ENCODE measurements at places on chromosomes 12 and 14. TPM values are rescaled to one million over a fixed set of nuclear protein-coding genes. Genes with fewer than 3 reads are reported as not detected.
A peak's percentile ranks its signal among the peaks of the same experiment; 100 is the strongest.

DNA sequence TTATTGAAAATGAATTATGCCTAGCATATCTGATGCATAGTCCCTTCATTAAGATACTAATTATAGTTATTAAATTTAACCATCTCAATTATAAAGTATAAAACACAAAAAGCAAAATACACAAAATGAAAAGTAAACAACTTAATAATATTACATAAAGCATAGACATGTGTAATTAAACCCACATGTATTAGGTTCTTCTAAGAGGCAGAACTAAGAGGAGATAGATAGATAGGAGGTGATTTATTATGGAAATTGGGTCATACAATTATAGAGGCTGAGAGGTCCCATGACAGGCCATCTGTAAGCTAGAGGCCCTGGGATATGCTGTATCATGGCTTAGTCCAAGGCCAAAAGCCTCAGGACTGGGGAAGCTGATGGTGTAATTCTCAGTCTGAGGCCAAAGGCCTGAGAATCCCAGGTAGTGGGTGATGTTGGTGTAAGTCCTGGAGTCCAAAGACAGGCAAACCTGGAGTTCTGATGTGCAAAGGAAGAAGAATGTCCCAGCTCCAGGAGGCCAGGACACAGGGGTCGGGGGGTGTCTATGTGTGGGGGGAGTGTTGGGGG is 953.3 kb downstream of the TRHDE start:
- no peak for ATAC-seq

DNA sequence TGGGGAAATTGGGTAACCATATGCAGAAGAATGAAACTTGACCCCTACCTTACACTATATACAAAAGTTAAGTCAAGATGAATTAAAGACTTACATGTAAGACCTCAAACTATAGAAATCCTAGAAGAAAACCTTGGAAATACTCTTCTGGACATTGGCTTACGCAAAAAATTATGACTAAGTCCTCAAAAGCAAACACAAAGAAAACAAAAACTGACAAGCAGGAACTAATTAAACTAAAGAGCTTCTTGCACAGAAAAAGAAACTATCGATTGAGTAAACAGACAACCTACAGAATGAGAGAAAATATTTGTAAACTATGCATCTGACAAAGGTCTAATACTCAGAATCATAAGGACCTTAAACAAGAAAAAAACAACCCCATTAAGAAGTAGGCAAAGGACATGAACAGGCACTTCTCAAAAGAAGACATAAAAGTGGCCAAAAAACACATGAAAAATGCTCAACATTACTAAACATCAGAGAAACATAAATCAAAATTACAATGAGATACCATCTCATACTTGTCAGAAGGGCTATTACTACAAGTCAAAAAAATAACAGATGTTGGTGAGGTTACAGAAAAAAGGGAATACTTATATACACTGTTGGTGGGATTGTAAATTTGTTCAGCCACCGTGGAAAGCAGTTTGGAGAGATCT is 37.0 kb upstream of the CFAP54 start:
- ATAC-seq: no peak

DNA sequence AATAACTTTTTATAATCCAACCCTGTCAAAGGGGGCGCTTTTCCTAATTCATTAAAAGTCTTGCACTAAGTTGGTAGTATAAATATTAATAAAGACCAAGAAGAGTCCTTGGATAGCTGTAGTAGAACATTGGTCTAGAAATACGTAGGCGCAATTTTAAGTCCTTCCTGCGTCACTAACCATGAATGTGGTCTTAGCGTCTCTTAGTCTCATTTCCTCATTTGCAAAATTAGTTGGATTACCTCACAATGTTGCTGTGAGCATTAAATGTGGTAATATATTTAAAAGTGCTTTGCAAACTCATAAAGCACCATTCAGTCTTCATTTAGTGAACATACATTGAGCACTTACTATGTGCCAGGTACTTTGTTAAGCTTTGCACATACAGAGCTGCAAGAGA is 149.7 kb downstream of the AEBP2 start:
- no peak for ATAC-seq

GRCh38 chr12:32272465-32272864 is 126.9 kb upstream of the FGD4 start:
- no peak for ATAC-seq

GAS2L3 gene
- 10.1 TPM for total RNA-seq

CMKLR1 gene
- total RNA-seq: not detected

GLTP gene
- 26.4 TPM for total RNA-seq

DNA sequence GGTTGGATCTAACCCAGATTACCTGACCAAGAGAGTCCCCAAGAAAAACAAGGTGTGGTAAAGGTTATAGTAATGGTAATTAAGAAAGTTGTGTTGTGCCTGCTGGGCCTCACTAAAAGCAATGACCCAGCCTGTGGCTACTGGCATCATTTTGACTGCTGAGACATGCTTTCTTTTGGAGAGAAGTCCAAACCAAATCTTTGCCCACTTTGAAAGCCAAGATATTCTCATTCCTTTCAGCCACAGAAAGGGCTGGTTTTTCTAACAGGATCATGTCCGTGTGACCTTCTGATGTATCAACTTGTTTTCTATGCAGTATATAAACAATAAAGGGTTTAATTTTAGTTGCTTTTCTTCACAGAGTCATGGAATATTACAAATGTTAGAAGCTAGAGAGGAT is 388.6 kb downstream of the RAD51B start:
- no peak for ATAC-seq

DNA sequence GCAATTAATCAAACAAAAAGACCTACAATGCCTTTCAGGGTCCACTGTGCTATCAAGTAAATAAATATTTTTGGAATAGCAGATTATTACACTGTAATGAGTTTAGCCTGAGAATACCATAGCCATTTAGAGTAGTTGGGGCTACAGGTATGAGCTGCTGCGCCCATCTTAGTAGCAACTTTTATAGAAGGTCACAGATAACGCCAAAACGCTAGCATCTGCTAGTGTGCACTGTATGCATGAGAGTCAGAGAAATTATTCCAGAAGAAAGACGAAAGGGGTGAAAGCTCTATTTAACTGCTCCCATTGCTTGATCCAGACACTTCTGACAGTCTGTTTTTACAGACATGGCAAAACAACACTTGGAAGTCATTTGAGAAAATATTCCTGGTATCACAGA is 48.5 kb upstream of the SLC2A13 start:
- no peak for ATAC-seq

DNA sequence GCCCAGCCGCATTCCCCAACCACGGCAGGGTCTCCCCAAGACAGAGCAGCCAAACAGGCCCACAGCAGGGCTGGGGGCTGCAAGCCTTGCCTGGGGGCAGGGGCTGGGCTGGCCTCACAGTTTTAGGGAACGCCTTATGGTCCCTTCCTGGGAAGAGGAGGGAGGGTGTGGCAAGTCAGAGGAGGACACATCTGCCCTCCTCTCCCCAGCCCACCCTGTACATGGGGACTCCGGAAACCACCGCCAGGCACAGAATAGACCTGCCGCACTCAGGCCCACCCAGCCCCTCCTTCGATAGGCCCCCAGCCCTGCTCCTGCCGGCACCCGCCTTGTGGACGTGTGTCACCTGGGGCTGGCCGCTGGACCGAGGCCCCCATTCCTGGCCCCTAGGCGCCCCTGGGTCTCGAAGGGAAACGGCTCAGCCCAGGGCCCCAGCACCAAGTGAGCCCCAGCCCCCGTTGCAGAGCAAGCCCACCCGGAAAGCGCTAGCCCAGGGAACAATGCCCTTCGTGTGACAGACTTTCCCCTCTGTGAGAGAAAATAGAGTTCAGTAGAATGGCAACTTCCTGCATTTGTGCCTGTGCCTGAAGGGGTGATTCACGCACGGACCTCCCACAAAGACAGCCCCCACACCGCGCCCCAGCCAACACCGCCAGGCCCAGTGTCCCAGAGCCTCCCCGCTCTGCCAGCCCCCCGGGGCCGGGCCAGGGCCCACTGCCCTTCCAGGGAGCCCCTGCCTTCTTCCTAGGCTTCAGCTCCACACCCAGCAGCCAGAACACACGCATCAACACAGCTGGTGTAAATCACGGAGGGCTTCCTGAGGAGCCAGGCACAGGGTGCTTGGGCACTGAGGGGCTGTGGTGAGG is 12.0 kb upstream of the NUDT14 start:
- peak; percentile 72 for ATAC-seq

KRT2 gene
- total RNA-seq: not detected

FAM90A1 gene
- 0.24 TPM for total RNA-seq

GRCh38 chr14:102655137-102655536 is 62.7 kb downstream of the RCOR1 start:
- ATAC-seq: no peak

- no peak for ATAC-seq
These were observed 82.0 kb upstream of the HMGA2 start for GRCh38 chr12:65742018-65743010.

GRCh38 chr12:107523775-107524535 is 161.6 kb upstream of the PWP1 start:
- no peak for ATAC-seq

DNA sequence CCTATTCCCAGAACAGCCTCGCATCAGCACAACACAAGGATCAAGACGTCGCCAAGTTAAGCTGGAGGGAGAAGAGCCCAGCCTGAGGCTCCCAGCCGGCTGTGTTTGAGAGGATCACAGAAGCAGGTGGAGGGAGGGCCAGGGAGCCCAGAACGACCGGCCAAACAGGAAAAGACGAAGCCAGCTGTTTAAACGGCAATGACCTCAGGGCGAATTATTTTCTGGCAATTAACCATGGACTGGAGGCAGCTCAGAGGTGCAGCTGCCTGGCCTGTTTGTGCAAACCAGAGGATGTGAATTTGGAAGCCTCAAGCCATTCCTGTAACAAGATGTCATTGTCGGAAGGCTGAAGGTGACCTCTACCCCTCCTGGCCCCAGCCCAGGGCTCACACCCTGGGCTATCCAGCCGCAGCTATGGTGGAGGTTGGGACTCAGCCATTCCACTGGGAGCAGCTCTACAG is 175.8 kb upstream of the PRMT8 start:
- ATAC-seq: no peak

- no peak for ATAC-seq
These were observed 313.2 kb downstream of the ATP23 start for GRCh38 chr12:58254463-58255100.

DNA sequence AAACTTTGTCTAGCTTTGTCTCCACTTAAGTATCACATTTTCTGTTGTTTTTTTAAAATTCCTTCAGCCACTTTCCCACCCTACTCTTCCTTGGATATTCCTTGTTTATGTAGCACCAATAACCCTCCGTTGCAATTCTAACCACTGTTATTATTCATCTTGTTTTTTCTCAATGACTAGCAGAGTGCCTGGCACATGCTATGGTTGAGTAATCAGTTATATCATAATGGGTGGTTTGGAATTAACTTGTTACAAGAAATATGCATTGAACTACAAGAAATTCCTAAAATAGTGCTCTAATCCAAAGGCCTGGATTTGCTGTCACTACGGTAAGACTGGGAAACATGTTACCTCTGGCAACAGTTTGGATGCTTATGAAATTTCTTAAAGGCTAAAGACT is 756.6 kb downstream of the NOVA1 start:
- no peak for ATAC-seq

YLPM1 gene
- 59.0 TPM for total RNA-seq

DNA sequence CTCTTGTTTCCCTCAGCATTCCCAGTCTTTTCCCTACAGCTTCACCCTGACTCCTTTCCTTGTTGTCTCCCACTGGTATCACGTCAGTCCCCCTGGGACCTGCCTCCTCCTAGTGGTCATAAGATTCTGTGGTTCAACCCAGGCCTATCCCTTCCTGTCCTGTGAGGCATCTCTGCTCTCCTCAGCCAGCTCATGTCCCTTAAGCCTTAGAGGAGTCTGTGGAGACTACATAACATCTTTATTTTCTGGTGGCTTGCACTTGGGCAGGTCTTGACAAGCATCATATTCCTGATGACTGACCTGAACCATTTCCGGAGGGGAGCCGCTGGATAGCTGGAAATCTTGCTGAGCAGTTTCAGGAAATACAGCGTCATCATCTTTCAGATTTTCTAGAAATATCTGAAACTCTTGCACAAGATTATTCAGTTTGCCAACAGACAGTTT is 688 bp downstream of the C12orf71 start:
- no peak for ATAC-seq

CCDC60 gene
- total RNA-seq: not detected

DNA sequence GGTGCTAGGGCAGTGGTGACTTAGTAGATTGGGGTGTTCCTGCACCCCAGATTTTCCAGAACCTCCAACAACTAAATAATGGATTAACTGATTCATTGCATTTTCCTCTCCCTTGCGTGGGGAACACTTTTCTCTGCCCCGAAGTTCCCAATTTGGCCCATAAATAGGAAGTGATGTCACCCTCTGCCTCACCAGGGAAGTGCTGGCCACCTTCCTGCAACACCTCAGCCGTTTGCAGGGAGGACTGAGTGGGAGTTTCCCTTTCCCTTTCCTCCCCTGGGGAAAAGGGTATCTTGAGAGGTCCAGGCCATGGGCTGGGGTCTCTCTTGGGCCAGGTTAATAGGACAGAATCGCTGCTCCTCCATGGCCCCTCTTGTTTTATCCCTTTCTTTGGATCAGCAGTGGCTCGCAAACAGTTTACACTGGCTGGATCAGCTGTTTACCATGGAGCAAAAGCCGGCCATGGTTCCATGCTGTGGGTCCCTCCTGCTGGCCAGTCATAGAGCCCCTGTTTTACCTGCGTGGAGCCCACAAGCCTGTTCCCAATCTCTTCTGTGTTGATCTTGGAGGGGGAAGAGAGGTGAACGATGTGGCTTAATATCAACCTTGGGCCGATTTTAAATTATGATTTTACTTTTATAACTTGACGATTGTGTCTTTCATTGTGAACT is 91.6 kb upstream of the VRK1 start:
- ATAC-seq: no peak

- ATAC-seq: no peak
These were observed 75.4 kb downstream of the RNF34 start for GRCh38 chr12:121475279-121475678.

GRCh38 chr12:120759591-120760348 is 34.1 kb downstream of the ACADS start:
- no peak for ATAC-seq

DNA sequence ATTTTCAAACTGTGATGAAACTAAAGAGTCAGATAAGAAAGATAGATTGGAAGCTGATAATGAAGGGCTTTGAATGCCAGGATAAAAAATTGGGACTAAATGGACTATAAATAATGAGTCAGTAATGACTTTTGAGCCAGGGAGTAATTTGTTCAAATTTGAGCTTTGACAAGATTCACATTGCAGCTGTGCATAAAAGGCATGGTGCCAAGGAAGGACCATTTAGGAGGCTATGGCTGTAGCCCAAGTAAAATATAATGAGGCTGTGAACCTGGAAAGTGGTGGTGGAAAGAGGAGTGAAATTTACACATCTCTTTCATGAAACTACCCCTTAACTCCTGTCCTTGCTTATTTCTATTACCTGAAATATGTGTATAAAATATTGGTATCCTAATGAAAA is 218.5 kb downstream of the SLC6A15 start:
- ATAC-seq: no peak

GRCh38 chr12:42767998-42768397 is 178.5 kb upstream of the PRICKLE1 start:
- ATAC-seq: no peak
